Activated CD8-positive, alpha-beta memory T cell treated with anti-CD3 and anti-CD28 coated beads for 1 hour (primary cell): ENCODE measurements at places on chromosomes 12 and 14.

- DNase-seq, result no peak
These were observed at the start of the genes AMIGO2 and PCED1B for GRCh38 chr12:47079468-47079980. TSS of gene AMIGO2 (minus strand) at chr12:47079959. CDS start at chr12:47079002, 957 bp downstream. TSS of gene PCED1B (plus strand) at chr12:47079621. CDS start at chr12:47235064, 155,443 bp downstream.

- no peak for DNase-seq
These were observed 28.0 kb upstream of the TXNRD1 start for GRCh38 chr12:104187446-104188155.

DNA sequence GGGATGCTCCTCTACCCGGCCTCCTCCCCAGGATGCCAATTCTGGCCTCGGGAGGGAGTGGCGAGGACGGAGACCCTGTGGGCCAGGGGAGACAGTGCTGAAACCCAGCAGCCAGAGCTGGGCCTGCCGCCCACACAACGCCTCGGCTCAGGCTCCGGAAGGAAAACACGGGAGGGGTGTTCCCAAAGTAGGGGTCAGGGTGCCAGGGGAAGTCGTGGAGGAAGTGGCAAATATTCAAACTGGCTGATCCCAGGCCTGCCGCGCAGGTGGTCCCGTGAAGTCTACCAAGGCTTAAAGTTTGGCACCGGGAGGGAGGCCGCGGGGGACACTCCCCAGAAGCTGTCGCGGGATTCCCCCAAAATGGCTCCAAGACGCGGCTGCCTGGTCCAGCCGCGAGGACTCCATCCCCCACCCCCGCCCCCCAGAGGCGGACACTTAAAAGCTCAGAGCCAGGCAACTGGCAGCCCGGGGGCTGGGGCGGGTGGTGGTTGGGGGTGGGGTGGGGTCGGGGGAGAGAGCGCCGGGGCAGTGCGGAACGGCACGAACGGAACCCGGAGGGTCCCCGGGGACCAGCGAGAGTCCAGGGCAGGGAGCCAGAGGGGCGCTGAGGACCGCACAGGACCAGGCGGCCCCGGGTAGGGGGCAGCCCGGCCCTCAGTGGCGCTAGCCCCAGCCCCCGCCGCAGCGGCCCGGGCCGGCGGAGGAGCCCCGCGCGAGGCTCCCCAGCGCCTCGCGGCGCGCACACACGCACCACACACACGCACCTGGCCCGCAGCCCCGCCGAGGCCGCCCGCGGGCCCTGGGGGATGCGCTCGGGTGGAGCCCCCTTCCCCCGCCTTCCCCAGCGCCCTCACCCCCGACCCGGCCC is 20.0 kb downstream of the BEGAIN start:
- no peak for DNase-seq

DNA sequence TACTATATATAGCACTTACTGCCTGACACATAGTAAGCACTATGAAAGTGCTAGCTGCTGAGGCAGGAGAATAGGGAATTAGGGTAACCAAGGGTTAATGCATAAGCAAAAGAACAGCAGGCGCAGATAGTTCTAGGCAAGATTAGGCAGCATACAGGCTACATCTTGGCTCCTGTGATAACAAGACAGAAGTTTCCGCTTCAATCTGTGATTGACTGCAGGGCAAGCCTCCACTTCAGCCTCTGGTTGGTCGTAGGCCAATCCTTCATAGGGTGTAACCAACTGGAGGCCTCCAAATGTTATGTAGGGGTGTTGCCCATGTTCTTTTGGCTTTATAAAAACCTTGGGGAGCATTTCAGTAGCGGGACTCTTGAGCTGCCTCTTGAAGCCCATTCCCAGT is 46.9 kb downstream of the KLHL28 start:
- DNase-seq, result no peak

- DNase-seq, result no peak
These were observed 154.9 kb downstream of the ASCL4 start for GRCh38 chr12:107929436-107929835.

DNA sequence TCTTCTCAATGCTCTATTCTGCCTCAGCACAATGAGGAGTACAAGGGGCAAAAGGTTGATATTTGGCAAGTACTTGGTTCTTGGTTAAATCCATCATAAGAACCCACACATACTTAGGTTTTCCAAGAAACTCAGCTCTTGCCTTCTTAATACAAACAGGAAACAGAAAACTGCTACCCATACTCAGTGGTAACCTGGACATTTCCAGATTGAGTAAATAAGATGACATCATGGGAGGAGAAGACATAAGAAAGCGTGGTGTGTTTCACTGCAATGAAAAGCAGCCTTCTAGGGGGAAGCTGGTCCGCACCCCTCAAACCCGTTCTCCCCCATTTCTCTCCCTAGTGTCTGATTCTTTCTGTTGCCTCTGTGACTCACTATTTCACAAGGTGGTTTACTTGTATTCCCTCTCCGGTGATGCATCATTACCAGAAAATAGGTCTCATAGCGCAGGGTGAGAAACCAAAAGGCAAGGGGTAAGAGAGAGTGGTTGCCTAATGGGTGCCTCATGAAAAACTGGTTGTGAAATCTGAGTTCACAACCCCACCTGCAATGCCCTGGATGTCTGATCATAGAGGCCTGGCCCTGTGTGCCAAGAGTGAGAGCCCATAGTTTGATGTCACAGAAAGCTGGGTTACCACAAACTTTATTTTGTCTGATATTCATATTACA is 326.5 kb upstream of the TBX3 start:
- no peak for DNase-seq

GRCh38 chr12:130199581-130200390 is 37.5 kb downstream of the FZD10 start:
- DNase-seq, result no peak

DNA sequence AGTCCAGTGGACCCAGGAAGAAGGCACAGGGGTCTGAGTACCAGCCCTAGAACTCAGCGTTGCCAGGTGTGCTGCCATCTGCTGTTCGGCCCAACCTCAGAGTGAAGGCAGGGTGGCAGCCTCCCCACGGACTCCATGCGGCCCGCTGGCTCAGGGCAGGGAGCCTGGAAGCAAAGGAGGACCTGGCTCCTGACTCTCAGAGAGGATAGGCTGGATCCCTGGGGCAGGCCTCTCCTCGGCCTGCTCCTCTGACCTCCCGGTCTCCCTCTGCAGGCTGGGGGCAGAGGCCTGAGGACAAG is 10.1 kb downstream of the MCRS1 start:
- DNase-seq, result no peak

DNA sequence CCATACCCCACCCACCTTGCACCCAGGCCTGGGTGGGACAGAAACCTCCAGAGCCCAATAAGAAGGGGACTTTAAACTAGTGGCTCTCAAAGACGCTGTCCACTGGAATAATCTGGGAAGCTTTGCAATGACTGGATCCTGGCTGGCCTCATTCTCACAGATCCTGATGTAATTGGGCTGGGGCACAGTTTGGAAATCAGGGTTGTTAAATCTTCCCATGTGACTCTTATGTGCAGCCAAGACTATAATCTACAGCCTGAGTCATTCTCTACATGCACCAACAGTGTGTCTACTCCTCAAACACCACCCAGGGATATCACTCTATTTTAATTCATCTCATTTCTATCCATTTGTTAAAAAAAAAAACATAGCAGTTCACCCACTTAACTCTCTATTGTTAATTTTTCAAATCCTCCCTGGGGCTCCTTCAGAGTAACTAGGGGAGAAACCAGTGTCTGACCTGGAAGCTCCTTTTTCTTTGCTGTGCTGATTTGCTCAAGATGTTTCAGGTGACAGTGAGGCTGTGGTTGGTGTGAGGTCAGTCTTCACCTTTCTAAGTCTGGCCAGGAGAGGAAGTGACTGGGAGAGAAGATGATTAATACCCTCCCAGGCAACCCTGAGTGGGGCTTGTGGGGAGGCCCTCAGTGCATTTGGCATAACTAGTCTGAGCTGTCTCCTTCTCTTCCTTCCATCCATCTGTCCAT is 211.6 kb upstream of the SFSWAP start:
- no peak for DNase-seq

- no peak for DNase-seq
These were observed 27.1 kb upstream of the RPLP0 start for GRCh38 chr12:120228041-120228290.

DNA sequence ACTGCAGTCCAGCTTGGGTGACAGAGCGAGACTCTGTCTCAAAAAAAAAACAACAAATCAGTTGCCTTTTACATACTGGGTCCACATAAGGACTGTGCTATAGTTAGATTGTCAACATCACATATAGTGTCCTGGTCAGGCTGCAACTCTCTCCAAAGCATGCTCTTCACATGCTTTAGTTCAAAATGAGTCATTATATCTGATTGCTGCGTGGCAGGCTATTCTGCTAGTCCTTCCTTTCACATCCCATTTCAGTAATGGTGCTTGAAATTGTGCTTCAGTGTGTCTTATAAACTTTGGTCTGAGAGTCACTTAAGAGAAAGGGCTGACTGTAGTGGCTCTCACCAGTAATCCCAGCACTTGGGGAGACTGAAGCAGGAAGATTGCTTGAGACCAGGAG is 6.9 kb downstream of the LETMD1 start:
- DNase-seq, result no peak

GRCh38 chr12:110935588-110935987 is 15.2 kb upstream of the MYL2 start:
- DNase-seq, result no peak

DNA sequence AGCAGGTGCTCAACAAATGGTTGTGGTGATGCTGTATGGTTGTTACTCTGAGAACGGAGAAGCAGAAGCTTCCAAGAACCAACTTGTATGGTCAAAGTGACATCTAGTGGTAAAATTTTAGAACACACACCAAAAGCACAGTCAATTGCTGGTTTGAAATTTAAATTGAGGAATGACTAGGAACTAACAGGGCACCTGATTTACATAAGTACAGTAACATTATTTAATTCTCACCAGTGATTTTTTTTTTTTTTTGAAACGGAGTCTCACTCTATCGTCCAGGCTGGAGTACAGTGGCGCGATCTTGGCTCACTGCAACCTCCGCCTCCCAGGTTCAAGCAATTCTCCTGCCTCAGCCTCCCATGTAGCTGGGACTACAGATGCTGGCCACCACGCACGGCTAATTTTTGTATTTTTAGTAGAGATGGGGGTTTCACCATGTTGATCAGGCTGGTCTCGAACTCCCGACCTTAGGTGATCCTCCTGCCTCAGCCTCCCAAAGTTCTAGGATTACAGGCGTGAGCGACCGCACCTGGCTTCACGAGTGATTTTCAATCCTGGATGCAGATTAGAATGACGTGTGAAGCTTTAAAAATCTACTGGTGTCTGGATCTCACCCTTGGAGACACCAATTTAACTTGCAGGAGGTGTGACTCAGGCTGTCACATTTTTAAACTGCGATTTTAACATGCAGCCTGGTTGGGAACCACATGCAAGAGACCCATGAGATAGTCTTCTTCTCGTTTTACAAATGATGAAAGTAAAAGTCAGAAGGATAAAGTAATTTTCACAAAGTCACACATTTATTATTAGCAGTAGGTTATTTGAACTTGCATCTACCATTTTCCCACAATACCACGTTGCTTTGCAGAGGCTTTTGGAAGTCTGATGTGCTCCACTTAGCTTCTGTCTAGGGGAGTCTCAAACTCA is 14.1 kb upstream of the NUMB start:
- no peak for DNase-seq

GRCh38 chr14:83151571-83151970 is 1617.9 kb upstream of the SEL1L start:
- no peak for DNase-seq

DNA sequence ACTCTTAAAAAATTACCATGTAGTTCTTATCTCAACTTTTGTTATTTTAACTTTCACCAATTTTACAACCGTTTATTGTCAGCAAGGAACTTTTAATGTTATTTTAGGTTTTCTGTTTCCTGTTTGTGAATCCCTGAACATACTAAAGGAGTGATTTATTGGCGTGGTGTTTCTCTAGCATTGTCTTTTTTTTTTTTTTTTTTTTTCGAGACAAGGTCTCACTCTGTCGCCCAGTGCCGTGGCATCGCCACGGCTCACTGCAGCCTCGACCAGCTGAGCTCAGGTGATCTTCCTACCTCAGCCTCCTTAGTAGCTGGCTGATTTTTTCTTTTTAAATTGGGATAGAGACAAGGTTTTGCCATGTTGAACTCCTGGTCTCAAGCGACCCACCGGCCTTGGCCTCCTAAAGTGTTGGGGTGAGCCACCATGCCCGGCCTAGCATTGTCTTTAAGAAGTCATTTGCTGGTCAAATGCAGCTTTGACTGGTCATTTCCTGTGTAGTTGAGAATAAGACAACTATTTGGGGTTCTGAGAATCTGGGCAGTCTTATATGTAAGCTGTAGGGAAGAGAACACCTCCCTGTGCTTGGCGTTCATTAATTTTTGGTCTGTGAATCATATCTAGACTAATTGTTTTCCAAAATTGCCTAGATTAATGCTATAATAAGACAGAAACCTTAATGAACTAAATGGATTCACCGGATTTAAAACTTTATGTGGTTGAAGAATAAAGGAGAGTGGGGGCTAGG is 2.1 kb downstream of the WASHC4 start:
- DNase-seq, result no peak

DNA sequence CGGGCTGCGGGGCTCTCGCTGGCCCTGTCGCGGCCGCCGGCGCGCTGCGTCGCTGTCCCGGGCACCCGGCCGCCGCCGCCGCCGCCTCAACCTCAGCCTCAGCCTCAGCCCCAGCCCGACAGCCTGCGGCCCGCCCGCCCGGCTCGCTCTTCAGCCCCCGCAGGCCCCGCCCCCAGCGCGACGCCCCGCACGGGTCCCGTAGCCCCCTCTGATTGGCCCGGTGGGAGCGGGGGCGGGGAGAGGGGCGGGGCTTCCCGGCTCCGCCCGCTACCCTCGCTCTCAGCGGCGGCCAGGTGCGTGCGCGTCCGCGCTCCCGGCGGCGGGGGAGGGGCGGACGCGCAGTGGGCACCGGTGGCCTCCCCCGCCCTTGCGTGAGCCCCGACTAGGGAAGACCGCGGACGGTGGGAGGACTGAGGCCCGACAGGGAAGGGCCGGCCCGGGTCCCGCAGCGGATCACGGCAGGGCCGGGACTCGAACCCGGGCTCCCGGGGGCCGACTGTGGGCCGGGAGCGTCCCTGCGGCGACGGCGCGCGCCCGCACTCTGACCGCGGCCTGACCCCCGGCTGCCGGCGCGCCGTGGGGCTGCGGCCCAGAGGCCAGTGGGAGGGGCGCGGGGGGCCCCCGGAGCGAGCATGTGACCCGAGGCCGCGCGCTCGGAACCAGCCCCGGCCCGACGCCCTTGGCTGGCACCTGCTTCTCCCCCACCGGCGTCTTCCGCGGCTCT is at the start of gene PPP1R13B:
Gene PPP1R13B, minus strand, starts transcription at position 125 of the 724 bp plus-strand sequence. CDS start 268 bp downstream, outside the sequence.
- peak; percentile 75 for DNase-seq

GRCh38 chr12:53515291-53515680 is 8.0 kb upstream of the NPFF start:
- DNase-seq, result no peak

GRCh38 chr14:77004711-77005460 is 23.6 kb downstream of the IRF2BPL start:
- no peak for DNase-seq

GRCh38 chr12:50662116-50662510 is 101.8 kb upstream of the ATF1 start:
- no peak for DNase-seq
